SHP77 treated with DMSO at 0.1 percent for 48 hours (cell line): ENCODE measurements at places on chromosomes 5 and 9.

GRCh38 chr9:92763721-92764380 is 782 bp downstream of the BICD2 start:
- DNase-seq: no peak

DNA sequence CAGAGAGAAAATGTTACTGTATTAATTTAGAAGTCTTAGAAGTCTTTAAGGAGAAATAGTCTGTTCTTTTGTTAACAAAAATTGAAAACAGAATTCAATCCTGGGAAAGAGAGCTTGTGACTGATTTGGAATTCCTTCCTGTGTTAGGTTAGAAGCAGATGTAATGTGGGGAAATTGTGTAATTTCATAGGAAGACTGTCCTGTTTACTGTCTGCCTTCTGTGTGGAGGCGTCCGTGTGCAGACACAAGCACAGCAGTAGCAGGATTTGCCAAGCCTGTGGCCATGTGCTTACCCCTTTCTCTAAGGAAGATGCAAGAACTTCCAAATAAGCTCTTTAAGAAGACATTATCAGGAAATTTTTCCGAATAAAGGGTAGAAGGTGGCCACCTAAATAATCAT is 36.7 kb upstream of the F2R start:
- DNase-seq: no peak

- no peak for DNase-seq
Observed at GRCh38 chr5:50575740-50576139, 90.7 kb upstream of the PARP8 start.

DNA sequence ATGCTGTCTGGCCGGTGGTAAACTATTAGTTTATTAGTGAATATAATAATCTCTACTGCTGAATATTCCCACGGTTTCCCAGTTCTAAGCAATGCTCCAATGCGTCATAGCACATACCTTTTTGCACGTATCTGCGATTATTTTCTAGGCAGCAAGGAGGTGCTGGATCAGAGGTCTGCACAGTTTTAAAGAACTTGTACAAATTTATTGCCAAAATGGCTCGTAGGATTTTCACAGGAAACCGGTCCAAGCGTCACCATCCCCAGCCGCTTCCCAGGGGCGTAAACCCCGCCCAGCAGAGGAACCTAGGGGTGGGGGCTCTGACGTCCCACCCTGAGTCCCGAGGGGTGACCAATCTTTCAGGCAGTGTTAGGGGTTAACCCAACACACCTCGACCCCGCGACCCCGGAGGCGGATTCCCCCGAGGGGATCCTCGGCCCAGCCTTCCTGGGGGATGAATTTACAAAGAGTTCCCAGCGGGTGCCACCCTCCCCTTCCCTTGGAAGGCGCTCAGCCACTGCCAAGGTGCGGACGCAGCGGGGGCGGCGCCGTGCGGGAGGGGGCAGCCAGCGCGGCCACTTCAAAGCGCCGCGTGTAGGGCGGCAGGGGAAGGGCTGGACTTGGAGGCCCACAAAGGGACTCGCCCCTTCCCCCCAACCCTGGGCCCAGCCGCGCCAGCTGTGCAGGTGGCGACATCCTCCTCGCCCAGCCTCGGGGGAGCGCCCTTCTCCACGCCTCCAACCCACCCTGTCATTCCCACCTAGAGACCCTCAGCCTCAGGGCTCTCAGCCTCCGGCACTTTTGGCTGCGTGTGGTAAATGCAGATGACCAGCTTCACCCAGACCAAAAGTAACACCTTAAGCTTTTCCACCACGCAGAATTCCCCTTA is 43.5 kb upstream of the TCF7 start:
- no peak for DNase-seq

DNA sequence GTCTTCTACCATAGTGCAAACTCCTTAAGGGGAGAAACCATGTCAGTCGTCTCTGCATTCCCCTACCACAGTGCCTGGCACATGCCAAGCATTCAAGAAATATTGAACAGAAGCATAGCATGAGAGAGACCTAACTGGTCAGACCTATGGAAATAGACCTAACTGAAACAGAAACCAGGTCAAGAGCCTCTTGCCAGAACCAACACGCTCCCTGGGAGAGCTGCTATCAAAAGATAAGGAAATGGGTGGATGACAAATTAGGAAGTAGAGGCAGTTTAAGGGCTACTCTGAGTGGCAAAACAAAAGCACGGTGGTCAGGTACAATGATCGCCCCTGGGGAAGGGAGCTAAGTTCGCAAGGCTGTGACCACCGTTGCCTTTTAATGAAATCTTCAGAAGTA is 66.0 kb upstream of the SMIM15 start:
- no peak for DNase-seq

- no peak for DNase-seq
Observed at GRCh38 chr9:13268469-13268868, 11.0 kb downstream of the MPDZ start.

DNA sequence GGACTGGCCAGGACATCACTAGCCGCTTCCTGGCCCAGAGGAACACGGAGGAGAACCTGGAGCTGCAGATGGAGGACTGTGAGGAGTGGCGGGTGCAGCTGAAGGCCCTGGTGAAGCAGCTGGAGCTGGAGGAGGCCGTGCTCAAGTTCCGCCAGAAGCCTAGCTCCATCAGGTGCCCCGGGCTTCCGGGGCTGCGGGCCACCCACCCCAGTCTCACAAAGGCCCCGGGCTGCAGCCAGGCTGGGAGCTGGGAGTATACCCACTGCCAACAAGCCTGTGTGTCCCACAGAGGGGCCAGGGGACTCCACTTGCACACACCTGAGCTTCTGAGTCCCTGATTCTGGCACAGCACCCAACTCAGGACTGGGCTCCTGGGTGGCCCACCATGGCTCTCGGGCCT is 1.7 kb upstream of the RABL6 start:
- no peak for DNase-seq

GRCh38 chr5:174572591-174572990 is 151.8 kb upstream of the MSX2 start:
- no peak for DNase-seq

- peak; percentile 10 for DNase-seq
Observed at GRCh38 chr9:127159325-127159801, 36.9 kb upstream of the ANGPTL2 start.

- DNase-seq: no peak
Observed at GRCh38 chr5:78288246-78288645, 6.3 kb downstream of the AP3B1 start.

DNA sequence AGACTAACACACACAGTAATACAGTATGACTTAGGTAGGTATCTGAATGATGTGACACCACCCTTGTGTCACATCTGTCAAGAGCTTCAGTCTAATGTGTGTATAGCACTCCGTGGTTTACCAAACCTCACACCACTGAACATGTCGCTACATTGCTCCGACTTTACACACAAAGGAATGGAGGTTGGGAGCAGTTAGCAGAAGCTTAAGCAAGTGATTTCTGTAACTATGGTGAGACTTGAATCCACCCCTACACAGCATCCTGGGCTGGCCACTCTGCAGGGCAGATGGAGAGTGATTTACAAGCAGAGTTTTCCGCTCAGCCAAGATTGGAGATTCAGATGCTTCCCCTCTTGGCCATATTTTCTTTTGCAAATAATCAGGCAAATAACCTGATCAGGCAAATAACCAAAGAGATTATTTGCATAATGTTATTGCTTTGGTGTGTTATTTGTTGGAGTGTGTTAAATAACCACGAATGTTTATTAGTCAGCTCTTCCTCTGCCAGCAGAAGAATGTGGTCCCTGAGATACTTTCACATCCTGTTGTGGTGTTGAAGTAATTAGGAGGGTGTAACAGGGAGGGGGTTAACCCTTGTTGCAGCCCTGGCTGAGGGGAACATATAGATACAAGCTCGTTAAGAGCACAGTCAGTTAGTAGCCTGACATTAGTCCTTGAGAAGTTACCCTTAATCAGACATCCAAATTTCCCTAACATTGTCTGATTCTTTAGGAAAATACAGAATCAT is 92.8 kb downstream of the SNX18 start:
- DNase-seq: no peak

GRCh38 chr9:116212986-116213692 is 59.5 kb downstream of the PAPPA start:
- no peak for DNase-seq
